CD4-positive, alpha-beta T cell treated with Interleukin-6 for 4 hours (primary cell): ENCODE measurements at places on chromosomes 6 and 20.
A peak's percentile ranks its signal among the peaks of the same experiment; 100 is the strongest.

GRCh38 chr6:17096652-17097051, 5.2 kb upstream of the STMND1 start:
- no peak for DNase-seq

DNA sequence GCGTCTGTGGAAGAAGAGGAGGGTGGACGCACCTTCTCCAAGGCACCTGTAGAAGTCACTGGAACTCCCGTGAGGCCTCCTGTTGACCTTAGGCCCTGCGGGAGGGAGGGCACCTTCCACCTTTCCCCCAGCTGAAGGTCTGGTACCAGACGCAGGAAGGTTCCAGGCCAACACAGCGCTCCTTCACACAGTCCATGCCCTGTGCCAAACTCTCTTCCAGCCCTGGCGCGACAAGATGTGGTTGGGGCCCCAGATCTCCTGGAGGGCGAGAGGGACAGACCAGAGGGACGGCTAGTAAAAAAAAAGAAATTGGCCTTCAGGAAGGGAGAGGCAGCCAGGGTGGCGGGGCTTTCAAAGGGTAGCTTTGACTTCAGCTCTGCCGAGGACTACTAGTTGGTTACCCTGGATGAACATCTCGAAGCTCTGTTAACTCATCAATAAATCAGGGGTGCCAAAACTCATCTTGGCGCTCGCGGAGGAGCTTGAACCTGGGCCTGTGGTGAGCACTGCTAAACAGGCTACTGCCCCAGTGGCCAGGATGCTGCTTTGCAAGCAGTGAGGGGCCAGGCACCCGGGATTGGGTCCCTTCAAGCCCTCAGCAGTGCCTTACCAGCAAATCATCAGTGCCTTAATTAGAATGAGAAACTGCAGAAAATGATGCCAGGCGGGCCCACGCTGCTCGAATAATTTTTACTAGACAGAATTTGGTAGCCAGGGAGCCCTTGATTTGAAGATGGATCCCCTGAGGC, 14.9 kb downstream of the AARS2 start:
- DNase-seq: no peak

DNA sequence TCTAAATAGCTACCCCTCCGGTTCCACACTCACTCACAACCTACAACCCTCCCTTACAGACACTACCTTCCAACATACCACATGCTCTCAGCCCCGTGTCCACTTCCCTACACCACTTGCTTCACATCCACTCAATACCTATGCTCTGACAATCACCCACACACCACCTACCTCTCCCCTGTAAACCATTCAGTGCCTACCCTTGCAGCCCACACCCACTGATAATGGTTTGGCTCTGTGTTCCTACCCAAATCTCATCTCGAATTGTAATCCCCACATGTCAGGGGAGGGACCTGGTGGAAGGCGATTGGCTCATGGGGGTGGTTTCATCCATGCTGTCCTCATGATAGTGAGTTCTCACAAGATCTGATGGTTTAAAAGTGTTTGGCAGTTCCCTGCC, 9.8 kb upstream of the ZNF343 start:
- DNase-seq: no peak

GRCh38 chr6:34425132-34425497, 754 bp downstream of the RPS10 start:
- no peak for DNase-seq

GRCh38 chr20:34377072-34377847, 14.2 kb downstream of the ITCH start:
- DNase-seq: no peak

GRCh38 chr20:46122071-46122470, 4.0 kb downstream of the CD40 start:
- DNase-seq: no peak

DNA sequence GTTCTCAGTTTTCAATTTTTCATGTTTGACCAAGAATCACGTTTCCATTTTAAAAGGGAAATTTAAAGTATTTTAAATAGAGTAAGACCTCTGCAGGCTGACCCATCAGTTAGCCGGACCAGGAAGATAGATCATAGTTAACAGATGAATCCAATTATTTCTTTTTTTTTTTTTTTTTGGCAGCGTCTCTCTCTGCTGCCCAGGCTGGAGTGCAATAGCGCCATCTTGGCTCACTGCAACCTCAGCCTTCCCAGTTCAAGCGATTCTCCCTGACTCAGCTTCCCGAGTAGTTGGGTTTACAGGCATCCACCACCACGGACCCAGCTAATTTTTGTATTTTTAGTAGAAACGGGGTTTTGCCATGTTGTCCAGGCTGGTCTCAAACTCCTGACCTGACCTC, 256.7 kb upstream of the CNR1 start:
- DNase-seq: no peak

GRCh38 chr6:1400126-1400850, 10.9 kb downstream of the FOXF2 start:
- DNase-seq: no peak

DNA sequence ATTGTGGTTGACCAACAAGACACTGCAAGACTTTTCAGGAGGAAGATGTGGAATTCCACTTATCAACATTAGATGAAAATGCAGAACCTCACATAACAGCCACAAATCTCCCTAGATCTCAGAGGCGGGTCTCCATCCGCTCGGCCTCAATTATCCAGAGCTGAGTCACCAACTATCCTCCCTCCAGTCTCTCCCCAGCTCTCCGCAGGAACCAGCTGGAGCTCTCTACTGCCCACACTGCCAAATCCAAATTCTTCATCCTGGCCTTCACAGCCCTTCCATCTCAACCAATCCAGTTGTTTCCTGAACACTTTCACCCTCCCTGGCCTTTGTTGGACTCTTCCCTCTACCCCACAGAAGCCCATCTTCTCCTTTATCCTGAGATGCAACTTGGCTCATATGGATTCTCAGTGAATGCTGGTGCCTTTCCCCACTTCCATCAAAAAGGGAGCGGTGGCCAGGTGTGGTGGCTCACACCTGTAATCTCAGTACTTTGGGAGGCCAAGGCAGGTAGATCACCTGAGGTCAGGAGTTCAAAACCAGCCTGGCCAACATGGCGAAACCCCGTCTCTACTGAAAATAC, 3.5 kb upstream of the TGIF2 start:
- DNase-seq: no peak

GRCh38 chr6:167726043-167726621, 100.6 kb upstream of the AFDN start:
- no peak for DNase-seq

GRCh38 chr6:170271771-170272314, 19.0 kb downstream of the DLL1 start:
- DNase-seq: peak; percentile 85
